ENCODE measurements at places on chromosomes 3 and 15.

DNA sequence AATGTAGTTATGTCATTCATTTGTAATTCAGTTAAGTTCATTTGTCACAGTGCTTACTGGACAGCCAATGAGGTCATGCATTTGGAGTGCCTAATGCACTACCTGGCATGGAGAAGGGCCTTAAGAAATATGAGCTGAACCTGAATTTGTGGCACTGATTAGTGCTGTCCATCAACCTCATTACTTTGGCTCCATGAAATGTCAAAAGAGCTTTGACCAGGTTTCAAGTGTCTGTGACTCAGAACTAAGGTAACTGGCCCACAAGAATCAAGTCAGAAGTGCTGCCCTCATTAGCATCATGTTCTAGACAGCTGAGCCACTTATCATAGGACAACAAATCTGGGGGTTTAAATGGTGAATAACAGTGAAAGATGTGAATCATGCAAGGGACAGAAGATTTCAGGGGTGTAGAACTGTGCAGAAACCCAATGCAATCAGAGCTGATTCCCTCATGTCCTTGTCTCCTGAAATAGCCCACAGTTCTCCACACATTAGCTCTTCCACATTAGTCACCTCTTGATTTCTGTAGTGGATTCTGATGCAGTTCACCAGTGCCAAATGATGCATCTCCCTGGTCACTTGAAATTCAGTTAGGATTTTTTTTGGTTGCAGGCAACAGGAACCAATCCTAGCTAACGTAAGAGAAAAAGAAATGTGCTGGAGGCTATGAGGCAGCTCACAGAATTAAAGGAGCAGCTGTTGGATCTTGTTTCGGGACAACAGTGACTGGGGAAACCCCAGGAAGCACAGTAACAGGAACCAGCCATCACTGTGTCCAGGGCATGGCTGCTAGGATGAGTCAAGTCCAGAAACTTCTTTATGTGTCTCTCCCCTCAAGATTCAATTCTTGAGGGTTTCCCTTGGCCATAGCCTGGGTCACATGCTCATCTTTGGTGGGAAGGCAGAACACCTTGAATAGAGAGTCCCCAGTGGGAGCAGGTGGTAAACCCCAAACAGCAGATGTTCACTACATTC lies 38.7 kb downstream of the CHST2 start:
- DNase-seq = no peak

DNA sequence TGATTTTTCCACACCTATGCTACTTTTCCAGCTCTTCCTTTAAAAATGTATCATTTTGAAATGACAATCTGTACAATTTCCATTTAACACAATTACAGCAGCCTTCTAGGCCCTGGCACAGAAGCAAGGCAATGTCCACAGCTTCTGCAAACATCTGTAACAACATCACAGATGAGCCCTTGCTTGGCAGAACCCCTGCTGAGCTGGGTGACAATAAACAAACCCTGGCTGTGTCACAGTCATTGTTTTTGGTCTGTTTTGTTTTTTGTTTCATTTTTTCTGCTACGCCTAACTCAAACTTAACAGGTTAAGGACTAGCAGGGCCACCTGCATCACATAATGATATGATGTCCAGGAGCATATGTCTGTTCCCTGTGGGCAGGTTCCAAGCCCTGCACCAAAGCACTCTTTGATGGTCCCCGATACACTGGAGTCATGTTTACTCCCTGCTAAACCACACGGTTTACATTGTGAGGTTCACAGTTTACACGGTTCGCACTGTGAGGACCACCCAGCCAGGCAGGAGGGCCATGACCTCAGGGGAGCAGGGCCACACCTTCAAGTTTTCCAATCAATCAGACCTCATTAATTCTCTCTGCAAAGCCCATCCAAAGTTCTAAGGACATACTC lies 186.8 kb upstream of the CHRNA7 start:
- DNase-seq = no peak

- DNase-seq = no peak
These were observed 19.2 kb upstream of the SMAD6 start for GRCh38 chr15:66682865-66683264.

DNA sequence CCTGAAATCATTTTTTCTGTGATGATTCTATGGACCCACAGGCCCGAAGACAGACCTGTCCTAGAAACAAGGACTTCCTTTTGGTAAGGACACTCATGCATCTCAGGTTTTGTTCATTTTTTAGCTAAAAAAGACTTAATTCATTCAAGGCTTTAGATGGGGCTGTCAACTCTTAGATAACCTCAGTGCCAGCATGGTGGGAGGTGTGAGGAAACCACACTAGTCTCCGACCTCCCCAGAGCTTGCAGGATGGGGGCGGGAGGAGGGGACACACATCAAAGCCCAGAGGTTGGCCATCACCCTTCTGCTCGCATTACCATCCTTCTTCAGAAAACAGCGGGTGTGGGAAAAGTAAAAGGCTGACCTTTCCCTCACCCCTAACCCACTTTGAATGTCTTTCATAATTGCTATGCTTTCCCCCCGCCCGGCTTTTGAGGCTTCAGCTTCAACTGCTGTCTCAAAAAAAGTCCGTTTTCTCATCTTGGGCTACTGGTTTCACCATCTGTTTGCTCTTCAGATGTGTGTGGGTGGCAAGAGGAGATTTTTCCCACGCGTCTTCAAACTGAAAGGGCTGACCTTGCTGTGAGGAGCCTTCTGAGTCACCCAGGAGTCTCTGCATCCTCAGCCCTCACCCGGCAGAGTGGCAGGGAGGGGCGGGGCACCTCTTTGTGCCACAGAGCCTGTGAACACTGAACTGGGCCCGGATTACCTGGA lies 27.6 kb upstream of the CXCR6 start:
- no peak for DNase-seq

DNA sequence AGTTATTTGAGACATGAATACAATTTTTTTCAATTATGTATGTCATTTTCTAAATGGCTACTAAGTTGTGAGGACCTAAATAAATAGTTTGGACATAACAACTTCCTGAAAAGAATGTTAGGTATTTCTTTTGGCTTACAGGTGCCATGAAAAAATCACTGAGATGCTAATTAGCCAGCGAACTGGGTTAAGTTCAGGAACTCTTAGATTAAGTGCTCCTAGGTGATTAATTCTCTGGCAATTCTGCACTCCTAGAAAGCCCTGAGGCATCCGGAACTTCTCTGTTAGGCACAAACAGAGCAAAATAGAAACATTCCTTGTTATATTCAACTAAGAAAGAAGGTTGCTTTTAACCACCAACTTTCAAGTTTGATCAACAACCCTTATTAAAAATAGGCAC lies 192.3 kb downstream of the STAG1 start:
- DNase-seq = no peak

GRCh38 chr3:157327018-157327417 lies 109.6 kb upstream of the PTX3 start:
- no peak for DNase-seq

GRCh38 chr3:38001456-38002081 lies 11.0 kb downstream of the VILL start:
- no peak for DNase-seq

DNA sequence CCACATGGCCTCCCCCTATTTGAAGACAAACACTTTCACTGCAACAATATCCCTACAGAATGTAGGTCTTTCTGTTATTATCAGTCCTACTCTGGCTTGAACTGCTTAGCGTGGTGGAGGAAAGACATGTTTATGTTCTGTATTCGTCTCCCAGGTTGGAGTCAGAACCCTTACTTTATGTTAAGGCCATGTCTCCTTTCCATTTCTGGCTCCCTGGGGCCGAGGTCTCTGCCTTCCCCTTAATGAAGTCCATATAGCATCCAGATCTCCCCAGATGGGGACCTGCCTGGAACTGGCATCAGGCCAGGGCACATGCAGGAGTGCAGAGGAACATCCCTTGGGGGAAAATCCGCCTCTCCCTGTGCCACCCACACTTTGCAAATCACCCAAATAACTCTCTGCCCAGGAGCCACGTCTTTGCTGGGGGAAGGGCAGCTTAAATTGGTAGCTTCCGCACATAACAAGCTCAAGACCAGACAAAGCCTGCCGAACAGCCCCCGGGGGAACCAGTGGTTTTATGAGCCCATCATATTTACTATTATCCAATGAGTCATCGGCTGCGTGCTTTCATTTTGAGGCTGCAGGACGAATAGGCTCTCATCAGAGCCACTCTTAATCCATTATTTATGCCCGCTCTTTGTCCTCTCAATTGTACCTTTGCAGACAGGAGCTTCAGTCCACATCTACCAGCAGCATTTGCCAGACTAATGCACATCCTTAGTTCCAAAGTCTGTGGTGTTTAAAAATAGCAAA lies 237.0 kb downstream of the UACA start:
- no peak for DNase-seq

GRCh38 chr3:72290859-72291638 lies 506.1 kb upstream of the PROK2 start:
- no peak for DNase-seq

DNA sequence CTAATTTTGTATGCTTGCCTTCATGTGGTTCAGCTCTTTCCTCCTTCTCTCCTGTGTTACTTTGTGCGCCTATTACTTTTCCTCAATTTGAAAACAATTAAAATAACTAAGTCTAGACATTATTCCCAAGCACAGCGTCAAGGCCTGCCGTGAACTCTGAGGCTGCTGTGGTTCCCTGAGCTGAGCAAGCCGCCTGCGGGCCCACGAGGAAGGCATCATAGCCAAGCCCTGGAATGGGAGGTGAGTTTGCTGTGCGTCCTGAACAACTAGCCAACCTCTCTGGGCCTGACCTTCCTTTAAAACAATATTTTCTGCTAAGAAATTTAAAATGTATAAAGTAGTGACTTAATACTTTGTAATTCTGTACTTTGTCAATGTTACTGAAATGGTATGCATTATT lies 327.2 kb downstream of the OCA2 start:
- DNase-seq = no peak

GRCh38 chr3:61650276-61650675 lies 88.9 kb downstream of the PTPRG start:
- no peak for DNase-seq

GRCh38 chr3:125280668-125281361 lies 68.3 kb upstream of the SLC12A8 start:
- DNase-seq = no peak

DNA sequence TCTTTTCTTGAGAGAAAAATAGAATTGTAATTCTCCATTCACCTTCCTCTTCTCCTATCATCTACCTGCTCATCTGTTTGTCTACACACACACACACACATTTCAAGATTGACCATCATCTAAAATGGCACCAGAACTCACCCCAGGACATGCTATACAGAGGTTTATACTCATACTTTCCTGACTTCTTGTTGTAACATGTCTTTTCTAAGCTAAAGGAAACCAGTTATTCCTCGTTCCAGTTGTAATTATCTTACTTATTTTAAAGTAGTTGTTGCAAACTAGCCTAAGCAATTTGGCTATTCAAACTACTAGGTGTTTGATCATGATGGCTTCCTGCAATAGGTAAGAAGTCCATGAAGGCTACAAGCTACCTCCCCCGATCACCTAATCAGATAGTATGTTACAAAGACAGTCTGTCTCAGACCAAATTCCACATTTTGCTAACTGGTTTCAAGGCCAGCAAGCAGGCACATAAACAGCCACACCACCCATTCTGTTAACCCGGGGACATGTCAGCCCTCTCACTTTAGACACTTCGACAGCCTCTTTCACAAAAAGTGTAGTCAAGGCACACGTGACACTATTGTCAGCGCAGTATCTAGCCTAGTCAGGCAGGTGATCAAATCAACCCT lies 189.7 kb downstream of the SHQ1 start:
- no peak for DNase-seq

Measured in renal pelvis (tissue), 12 donors.